ENCODE measurements at places on chromosomes 5 and 9. TPM values are rescaled to one million over a fixed set of nuclear protein-coding genes. Genes with fewer than 3 reads are reported as not detected.

The GABRA6 gene
- not detected for total RNA-seq

The PCDHGA5 gene
- 1.1 TPM for total RNA-seq

The CNTNAP3 gene
- total RNA-seq: 22.6 TPM

GRCh38 chr9:130565792-130566191, 13.6 kb upstream of the FUBP3 start:
- no peak for DNase-seq

DNA sequence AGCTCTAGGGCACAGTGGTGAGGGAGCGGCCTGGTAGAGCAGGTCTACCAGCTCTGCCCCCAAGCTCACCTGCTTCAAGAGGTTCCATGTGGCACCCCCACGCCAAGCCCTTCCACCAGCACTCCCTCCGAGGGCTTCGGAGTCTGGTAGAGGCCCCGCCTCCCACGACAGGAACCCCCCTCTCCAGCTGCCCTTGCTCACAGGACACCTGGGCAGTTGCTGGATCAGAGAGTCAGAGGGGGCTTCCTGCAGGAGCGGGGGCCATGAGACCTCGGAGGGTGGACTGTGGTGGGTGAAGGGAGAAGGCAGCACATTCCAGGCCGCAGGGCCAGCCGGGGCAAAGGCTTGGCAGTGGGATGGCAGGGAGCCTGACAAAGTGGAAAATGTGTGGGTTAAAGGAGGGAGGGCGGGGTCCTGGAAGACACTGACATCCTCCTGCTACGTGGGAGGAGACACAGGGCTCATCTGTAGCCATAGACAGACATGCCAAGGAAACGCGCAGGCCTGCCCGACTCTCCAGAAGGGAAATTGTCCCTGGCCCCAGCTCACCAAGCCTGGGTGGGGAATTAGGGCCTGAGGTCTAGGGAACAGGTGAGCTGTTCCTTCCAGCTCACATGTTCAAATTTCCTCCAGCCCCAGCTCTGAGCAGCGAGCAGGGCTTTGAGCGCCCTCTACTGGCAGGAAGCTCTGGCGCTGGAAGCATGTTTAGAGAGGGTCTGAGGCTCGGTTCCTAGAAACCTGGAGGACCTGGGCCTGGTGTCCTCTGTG, 74.2 kb downstream of the NTNG2 start:
- peak; percentile 92 for DNase-seq

DNA sequence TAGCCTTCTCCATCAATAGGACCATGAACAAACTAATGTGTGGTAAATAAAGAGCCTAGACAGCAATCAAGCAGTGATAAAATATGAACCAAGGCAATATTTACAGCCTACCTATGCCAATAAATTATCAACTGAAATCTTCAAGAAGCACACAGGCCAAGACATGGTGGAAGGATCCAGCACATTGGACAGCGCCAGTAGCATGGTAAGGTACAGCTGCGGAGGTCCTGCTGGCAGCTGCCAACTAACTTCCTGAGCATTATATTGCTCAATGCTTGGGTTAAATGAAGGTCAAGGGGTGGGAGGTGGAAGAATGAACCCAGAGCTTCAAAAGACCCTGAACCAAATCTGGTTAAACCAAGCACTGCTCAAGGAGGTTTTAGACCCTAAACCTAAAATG, 16.5 kb upstream of the SPDL1 start:
- DNase-seq: peak; percentile 31

- no peak for DNase-seq
Measured at GRCh38 chr5:107272954-107273353, 397.8 kb downstream of the EFNA5 start.
